Umbilical cord (tissue), 2 donors: ENCODE measurements at places on chromosomes 4 and X. TPM values are rescaled to one million over a fixed set of nuclear protein-coding genes. Genes with fewer than 3 reads are reported as not detected.

DNA sequence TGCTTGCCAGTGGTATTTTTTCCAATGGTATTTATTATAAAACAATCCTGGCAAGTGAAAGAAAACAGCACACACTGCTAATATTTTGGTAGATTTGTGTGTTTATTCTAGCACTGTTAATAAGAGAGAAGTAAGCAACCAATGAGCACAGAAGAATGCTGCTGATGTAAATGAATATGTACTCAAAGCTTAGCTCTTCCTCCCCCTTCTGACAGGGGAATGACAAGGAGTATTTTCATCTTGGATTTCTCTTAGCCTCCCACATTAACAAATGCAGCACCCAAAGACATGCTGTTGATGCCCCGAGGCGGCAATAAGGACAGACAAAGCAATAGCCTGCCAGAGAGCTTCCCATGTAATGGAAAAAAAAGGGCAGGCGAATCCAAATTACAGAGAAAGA, 18.6 kb downstream of the ARHGAP6 start:
- no peak for DNase-seq

GRCh38 chr4:48100256-48100655, 33.8 kb downstream of the TXK start:
- no peak for DNase-seq

GRCh38 chrX:2401201-2401589, 99.6 kb downstream of the DHRSX start:
- DNase-seq, result no peak

DNA sequence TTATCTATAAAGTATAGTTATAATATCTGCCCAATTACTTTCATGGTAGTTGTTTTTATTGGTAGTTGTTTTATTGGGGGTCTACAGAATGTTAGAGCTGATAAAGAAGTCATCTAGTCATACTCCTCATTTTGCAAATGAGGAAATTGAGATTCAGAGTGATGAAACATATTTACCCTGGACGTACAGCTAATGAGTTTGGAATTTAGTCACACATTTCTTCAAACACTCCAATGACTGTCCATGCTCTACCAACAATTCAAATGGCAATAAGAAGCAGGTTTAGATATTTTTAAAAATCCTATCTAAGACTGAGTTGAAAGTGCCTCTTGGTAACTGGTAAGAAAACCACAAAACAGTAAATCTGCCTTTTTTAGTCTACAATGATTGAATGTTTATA, 98.2 kb downstream of the MAGEC1 start:
- DNase-seq, result no peak

DNA sequence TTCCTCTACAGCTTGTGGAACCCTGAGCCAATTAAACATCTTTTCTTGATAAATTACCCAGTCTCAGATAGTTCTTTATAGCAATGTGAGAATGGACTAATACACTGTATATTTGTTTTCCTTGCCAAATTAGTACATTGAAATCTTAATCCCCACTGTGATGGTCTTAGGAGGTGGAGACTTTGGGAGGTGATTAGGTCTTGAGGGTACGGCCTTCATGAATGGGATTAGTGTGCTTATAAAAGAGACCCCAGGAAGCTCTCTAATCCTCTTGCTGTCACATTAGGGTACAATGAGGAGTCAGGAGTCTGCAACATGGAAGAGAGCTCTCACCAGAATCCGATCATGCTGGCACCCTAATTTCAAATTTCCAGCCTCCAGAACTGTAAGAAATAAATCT, 86.6 kb downstream of the TIGD2 start:
- DNase-seq, result no peak

GRCh38 chr4:176334066-176334465, 14.3 kb downstream of the SPCS3 start:
- no peak for DNase-seq

GRCh38 chr4:58144721-58145120, 1034.5 kb upstream of the IGFBP7 start:
- DNase-seq, result no peak

RTL3 gene
- 0.24 TPM for total RNA-seq

- no peak for DNase-seq
Measured at GRCh38 chr4:87045234-87045558, 110.4 kb downstream of the AFF1 start.

GRCh38 chr4:127622921-127623796, 9.6 kb upstream of the INTU start:
- DNase-seq, result no peak

DNA sequence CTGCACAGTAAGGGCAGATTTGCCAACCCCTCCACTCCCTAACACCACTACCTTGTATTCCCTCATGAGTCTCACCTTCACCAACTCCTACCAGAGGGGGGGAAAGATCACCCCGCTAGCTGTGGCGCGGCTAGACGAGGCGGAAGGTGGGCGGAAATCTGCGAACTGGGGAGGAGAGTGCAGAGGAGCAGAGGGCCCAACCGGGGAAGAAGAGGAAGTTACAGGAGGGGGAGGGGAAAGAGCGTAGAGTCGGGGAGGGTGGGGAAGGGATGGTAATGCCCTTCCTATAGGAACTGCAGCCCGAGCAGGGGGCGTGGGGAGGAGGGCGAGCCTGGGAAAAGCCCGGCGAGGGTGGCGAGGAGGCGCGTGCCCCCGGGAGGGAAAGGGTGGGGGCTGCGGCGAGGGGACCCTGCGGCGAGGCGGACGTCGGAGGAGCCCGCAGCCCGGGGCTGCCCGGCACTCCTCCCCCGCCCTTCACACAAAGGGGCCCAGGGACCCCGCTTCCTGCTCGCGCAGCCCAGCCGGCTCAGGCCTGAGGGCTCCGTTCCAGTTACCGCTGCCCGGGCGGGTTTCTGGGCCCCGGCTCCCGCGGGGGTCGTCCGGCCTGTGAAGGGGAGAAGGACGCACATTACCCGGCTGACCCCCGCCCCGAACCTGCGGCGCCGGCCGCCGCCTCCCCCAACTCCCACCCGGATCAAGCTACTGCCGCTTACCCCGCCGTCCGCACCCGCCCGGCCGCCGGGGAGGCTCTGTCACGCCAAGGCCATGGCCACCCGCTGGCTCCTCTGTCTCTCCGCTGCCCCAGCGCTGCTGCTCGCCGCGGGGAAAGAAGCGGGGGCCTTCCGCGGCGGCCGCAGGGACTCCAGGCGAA, 1.8 kb downstream of the RAP2C start:
- DNase-seq, result peak; percentile 89

DNA sequence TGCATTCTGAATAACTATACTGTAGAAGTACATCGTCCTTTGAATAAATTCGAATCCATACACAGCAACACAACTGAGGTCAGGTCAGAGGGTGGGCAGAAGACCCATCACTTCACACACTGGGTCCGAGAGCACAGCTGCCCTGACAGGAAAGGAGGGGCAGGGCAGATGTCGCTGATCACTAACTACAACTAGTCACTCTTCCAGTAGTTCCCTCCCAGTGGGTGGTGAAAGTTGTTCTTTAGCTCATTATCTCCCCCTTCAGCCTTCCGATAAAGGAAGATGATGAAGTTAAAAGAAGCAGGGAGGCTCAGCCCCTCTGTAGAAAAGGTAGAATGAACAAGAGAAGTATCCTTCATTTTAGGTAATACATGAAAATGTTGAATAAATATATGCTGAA, 278.9 kb downstream of the INPP4B start:
- DNase-seq, result no peak

DNA sequence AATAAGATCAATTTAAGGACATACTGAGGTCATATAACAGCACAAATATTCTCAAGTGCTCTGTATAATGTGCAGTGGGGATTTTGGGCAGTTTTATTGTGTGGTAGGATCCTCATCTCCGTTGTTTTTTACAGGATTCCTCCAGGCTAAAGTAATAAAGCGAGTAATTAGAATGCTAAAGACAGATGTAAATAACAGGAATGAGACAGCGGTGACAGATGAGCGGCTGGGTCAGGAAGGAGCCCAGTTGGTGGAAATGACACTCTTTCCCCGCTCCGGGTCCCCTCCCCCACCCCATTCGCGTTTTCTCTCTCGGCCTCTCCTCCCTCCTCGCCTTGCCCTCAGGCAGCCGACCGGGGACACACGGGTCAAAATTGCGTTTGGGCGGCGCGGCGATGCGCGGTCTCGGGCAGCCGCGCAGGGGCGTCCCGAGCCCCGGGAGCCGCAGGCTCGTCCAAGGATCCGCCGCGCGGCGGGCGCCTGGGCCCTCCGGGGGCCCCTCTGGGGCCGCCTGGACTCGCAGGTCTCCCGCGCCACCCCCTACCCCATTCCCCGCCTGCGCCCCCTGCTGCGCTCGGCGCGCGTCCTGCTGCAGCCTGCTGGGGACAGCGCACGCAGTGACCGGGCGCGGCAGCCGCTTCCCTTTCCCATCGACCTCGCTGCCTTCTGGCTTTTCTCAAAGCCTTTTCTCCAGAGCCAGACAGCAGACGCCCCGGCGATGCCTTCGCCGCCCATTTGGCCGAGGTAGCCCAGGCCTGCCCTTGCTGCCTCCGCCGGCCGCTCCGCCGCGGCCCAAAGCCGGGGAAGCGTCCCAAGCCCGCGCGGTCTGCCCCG, 16.2 kb downstream of the POU4F2 start:
- DNase-seq, result peak; percentile 18

SLC25A31 gene
- 5.8 TPM for total RNA-seq

DNA sequence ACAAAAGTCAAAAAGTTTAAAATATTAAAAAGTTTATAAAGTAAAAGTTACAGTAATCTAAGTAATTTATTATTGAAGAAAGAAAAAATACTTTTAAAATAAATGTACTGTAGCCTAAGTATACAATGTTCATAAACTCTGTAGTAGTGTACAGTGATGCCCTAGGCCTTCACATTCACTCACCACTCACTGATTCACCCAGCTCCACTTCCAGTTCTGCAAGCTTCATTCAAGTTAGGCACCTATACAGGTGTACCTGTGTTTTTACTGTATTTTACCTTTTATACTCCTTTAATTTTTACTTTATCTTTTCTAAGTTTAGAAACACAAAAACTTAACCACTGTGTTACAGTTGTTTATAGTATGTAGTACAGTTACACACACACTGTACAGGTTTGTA, 40.1 kb upstream of the AGA start:
- DNase-seq, result no peak

- DNase-seq, result peak; percentile 76
Measured at GRCh38 chr4:169791527-169792156, 33.9 kb upstream of the HPF1 start.

- DNase-seq, result no peak
Measured at GRCh38 chr4:6811165-6811564, 28.6 kb downstream of the KIAA0232 start.

FNIP2 gene
- 69.3 TPM for total RNA-seq

GRCh38 chrX:45954026-45954425, 591.2 kb downstream of the ZNF674 start:
- peak; percentile 45 for DNase-seq

- no peak for DNase-seq
Measured at GRCh38 chrX:136318156-136318555, 17.4 kb downstream of the ADGRG4 start.
